Fibroblast of pulmonary artery (primary cell): ENCODE measurements at places on chromosomes 2 and 18.

GRCh38 chr2:141957321-141957720 is 173.5 kb downstream of the LRP1B start:
- no peak for DNase-seq

DNA sequence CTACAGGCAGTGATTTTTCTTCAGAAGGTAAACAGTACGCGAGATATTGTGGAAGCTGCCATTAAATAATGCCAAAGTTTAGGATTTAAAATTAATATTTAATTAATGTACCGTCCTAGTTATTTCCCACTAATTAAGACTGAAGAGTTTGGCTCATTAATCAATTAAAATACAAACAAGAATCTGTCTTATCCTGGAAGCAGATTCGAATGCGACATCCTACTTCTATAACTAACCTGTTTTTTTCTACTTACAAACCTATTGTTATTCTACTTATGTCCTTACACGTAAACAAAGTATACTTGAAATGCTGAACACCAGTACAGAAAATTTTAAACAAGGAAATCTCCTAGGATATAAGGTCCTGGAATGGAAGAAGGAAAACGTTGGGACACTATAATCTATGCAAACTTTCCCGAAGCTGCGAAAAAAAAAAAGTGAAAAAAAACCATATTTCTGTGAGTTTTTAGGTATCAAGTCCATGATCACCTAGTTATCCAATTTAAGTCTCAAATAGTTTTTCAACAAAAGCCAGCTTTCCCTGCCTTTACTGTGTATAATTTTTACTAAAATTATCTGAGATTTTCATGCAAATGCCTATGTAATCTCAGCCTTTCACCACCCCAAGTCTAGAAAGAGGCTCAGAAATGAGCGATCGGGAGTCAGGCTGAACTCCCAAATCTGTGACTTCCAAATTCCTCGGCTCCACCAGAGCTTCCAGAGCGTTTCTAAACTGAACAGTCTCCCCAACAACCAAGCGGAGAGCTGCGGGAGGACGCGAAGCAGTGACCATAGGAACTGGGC is 1.2 kb upstream of the C2orf15 start:
- peak; percentile 22 for DNase-seq

- no peak for DNase-seq
Observed at GRCh38 chr2:19104503-19104902, 253.9 kb downstream of the OSR1 start.

DNA sequence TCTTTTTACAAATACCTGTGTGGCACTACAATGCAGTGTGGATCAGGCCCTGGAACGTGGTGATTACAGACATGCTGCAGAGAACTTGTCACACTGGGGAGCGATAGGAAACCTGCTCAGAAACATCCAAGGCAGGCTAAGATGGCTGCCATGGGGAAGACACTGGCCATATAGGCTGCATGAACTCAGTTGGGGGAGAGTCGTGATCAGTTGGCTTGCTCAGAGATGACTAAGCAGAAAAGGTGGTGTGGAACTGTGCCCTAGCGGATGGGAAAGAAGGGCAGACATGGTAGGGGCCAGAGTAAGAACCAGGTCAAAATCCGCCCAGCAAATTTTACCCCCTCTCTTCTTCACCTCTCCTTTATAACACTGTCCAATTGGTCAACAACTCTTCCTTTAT is 307.8 kb downstream of the LRRTM1 start:
- DNase-seq: no peak

GRCh38 chr2:70367722-70368323 is 66.0 kb upstream of the FAM136A start:
- peak; percentile 53 for DNase-seq

DNA sequence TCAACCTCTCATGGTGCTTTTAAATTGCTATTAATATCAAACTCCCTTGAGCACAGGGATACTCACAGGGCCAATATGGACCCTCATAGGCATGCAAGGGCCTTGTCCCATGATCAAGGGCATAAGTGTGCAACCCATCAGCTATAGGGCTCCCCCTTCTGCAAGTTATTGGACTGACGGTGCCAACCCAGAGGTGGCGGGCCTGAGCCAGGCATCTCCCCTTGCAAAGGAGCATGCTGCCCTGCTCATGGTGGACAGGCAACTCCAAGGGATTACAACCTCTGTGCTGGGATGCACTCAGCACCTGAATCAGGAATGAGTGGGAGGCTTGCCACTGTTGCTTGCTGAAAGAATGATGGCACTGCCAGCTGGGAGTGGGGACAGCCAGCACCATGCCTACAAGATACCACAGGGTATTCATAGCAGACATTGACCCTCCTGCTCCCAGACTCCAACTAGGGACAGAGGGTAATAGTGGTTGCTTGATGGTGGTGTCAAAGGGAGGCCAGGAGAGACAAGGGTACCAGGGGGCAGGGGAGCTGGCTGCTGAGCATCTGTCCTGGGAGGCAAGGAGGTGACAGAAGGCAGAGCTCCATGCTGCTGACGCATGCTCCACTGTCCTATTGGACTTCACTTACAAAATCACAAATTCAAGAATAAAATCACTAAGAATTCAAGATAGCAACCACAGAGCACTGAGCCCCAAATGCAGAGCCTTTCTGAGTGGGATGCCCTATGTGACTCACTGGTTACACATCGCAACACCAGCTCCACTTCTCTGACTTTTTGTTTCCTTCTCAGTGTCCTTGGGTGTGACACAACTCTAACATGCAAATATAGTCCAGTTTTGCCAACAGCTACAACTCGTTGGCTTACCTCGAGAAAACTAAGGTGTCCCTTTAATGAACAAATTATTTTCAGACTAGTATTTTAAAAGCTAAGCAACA is 157.1 kb upstream of the CCDC150 start:
- peak; percentile 38 for DNase-seq

GRCh38 chr2:228709788-228710371 is 528.4 kb upstream of the SPHKAP start:
- no peak for DNase-seq

DNA sequence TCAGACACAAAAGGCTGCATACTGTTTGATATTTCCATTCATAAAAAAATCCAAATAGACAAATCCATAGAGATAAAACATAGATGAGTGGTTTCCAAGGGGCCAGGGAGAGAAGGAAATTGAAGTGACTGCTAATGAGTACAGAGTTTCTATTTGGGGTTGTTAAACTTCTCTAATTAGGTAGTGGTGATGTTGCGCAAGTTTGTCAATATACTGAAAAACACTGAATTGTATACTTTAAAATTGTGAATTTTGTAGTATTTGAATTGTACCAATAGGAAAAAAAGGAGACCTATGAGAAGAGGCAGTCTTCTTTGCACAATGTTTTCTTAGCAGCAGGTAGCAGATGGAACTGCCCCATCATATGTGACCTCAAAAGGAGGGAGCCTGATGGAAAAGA is 71.1 kb downstream of the SCN9A start:
- DNase-seq: no peak

- DNase-seq: no peak
Observed at GRCh38 chr2:71468279-71469015, 15.1 kb downstream of the DYSF start.

GRCh38 chr2:190867212-190867611 is 13.4 kb upstream of the GLS start:
- peak; percentile 44 for DNase-seq

DNA sequence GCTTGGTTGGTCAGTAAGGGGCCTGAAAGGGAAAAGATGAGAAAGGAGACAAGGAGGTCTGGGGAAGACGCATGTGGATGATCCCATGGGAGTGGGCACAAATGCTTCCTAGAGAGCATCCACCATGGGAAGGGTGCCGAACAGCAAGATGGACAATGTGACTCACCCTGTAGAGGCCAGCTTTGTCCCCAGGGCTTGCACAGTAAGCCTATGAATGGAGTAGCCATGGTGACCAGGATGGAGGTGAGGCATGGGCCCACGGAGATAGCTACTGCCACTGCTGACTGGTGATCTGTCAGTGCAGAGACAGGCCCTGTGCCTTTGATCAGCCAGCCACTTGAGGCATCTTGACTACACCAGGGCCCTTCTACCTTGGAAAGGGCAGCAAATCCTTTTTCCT is 172.6 kb downstream of the HAUS1 start:
- DNase-seq: no peak

- no peak for DNase-seq
Observed at GRCh38 chr2:106537047-106537446, 49.9 kb downstream of the CD8B2 start.

DNA sequence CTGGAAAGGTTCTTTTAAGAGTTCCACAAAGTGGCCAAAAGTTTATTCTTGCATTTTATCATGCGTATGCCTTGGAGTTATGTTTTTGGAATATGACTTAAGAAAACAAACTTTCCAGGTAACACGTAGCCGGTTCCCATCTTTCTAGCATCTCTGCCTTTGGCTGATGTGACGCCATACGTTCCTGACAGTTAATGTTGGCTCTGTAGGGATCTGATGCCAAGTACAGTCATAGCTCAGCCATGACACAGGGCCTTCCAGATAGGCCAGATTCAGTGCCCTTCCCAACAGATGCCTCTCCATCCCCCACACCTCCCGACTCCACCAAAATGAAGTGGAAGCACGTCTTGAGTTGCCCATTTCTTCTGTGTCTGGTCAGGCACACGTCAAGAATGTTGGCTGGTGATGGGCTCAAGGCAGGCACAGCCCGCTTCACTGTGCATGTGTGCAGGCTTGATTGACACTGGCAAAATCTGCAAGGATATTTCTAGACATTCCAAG is 51.0 kb upstream of the THOC1 start:
- DNase-seq: no peak

DNA sequence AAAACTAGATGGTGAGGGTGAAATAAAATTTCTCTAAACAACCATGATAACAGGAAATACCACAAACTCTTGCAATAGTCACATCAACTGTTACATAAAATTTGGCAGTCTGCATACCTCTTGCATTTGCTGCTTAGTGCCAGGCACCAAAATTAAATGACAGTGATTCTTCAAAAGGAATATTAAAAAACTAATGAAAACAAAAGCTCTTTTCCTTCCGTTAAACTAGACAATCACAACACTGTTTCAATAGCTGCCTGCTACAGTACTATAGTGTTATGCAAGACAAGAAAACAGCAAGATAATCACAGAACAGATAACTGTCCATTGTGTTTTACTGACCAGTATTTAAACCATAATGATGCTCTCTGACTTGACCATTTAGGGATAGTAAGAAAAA is 239.0 kb upstream of the SMAD7 start:
- DNase-seq: peak; percentile 58

- no peak for DNase-seq
Observed at GRCh38 chr2:20242727-20243377, 17.9 kb upstream of the SDC1 start.

DNA sequence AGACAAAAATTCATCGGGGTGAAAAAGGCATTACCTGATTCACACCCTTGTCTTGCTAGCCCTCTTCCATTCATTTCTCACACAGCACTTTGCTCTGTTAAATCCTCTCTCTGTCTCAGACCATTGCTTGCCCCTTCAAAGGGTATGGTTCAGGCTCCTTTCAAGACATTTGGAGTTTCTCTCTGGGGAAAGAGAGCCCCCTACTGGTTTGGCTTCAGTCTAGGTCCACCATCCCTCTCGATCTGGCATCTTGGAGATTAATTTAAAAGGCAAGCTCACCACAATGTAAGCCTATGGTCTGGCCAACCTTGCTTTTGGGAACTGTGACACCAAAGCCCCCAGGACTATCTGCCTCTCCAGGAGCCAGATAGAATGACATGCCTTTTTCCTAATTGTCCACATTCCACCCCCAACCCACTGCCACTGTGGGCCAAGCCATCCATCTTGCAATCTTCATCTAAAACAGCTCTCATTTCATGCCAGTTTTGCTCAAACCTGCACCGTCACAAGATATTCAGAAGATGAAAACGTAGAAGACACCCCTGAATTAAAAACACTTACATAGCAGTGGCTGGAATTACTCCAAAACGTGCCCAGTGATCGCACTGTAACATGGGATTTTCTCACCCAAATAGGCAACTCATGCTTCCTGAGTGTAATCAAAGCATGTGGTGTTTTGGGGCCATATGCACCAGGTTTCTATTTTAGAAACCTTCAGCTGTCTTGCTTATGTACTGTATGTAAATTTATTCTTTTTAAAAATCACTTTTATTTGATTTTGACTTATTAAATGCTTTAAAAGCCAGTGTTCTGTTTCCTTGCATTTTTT is 93.9 kb downstream of the FARSB start:
- DNase-seq: peak; percentile 81

- peak; percentile 90 for DNase-seq
Observed at GRCh38 chr2:19623488-19623887, 265.1 kb upstream of the OSR1 start.

GRCh38 chr2:12116228-12116750 is 369.9 kb downstream of the LPIN1 start:
- DNase-seq: no peak

DNA sequence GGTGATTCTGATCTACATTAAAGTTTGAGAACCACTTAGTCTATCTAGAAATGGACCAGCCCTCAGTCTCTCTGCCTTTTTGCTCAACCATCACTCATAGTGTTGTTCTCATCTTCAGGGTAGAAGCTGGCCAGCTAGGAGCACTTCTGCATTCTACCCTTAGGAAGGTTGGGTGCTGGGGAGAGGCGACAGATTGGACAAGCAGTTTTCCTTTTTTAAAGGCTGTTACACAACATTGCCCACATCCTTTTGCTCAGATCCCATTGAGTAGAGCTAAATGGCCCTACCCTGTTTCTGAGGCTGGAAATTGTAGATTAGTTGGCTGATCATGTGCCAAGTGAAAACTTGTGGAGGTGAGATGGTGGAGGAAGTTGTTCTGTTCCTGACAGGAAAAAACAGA is 35.6 kb downstream of the OSBPL6 start:
- DNase-seq: no peak

DNA sequence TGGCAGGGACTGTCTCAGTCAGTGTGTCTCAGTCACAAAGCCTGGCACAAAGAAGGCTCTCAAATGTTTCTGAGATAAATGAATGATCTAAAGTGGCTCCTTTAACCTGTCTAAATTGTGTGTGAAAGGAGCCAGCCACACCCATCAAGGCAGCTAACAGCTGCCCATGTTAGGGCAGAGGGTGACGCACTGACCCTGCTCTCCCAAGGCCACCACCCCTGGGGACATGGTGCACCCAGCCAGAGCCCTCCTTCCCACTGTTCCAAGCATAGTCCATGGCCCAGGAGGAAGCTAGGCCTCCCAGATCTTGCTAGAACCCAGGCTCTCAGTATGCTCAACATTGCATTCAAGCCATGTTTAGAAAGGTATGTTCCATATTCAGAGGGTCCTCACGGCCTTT is 100.3 kb downstream of the KLHL29 start:
- DNase-seq: no peak

- DNase-seq: no peak
Observed at GRCh38 chr2:178327516-178327915, 123.5 kb downstream of the PRKRA start.
